ENCODE measurements at places on chromosomes 5 and 9. TPM values are rescaled to one million over a fixed set of nuclear protein-coding genes. Genes with fewer than 3 reads are reported as not detected.

DNA sequence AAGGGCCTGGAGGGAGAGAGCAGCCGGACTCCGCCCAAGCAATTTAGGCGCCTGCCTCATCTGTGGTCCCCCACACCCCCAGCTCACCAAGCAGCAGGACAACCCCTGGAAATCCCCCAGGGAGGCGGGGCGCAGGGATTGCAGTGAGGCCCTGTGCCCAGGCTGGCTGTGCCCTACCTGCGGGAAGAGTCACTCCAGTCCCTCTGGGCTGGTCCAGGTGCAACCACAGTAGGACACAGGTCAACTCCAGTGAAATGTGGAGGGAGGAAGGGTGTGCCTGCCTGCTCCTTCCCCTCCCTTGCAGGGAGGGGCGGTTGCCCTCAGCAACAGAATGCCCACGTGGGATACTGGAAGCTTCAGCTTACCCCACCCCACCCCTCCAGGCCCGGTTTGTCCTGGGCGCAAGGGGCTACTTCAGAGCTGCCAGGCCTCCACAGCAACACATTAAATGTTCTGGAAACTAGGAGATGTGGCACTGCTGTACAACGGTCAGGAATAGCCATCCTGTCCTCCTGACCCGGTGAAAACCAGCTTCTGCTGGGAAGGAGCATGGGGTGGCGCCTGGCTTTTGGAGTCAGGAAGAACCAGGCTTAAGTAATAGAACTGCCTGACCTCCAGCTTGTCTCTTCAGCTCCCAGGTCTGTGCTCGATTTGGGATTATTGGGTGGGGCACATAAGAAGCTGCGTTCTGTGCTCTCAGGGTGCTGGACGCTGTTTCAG, 22.5 kb downstream of the ABO start:
- DNase-seq, result peak; percentile 96
- no peak overlapping the region for H3K4me3 ChIP-seq
- H3K27ac ChIP-seq, result peak overlapping the region; percentile 76
- peaks cover 19% of the 10 kb centered on the region for H3K36me3 ChIP-seq
- peaks cover 4% of the 10 kb centered on the region for H3K4me1 ChIP-seq

- no peak overlapping the region for H3K4me3 ChIP-seq
- H3K27me3 ChIP-seq, result no peaks in the 10 kb centered on the region
- no peak overlapping the region for H3K27ac ChIP-seq
- no peaks in the 10 kb centered on the region for H3K36me3 ChIP-seq
Measured at GRCh38 chr9:15081021-15081753, 171.0 kb upstream of the FREM1 start.

Gene RFX3
- polyA plus RNA-seq, result 1.9 TPM

DNA sequence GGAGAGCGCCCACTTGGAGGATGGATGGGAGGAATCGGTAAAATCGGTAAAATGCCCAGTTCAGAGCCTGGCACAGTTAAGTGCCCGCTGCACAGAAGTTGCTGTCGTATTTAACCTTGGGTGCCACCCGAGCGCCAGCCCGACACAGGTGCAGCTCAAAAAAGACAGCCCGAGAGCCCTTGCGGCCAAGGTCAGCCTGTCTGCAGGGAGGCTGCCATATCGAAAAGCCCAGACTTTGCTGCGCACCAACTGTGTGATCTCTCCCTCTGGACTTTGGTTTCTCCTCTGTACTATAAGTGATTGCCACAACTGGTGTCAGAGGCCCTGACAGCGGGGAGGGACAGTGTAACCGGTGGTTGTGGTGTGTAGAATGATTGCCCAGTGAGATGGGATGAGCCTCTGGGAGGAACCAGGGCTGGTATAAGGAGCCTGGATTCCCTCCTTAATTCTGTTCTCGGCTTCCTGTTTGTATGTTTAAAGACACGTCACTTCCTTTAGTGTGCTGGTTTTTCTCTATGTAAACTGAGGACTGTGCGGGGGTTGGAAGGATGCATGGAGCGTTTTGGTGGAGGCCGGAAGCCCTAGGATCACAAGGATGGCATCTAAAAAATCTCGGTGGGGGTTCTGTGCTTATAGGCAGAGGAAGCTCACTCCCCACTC, 792 bp downstream of the NTMT1 start:
- H3K36me3 ChIP-seq, result no peaks in the 10 kb centered on the region
- DNase-seq, result peak; percentile 83
- peak overlapping the region; percentile 57 for H3K4me3 ChIP-seq
- peak overlapping the region; percentile 98 for H3K27ac ChIP-seq
- peaks cover 5% of the 10 kb centered on the region for H3K4me1 ChIP-seq
- no peaks in the 10 kb centered on the region for H3K27me3 ChIP-seq

DNA sequence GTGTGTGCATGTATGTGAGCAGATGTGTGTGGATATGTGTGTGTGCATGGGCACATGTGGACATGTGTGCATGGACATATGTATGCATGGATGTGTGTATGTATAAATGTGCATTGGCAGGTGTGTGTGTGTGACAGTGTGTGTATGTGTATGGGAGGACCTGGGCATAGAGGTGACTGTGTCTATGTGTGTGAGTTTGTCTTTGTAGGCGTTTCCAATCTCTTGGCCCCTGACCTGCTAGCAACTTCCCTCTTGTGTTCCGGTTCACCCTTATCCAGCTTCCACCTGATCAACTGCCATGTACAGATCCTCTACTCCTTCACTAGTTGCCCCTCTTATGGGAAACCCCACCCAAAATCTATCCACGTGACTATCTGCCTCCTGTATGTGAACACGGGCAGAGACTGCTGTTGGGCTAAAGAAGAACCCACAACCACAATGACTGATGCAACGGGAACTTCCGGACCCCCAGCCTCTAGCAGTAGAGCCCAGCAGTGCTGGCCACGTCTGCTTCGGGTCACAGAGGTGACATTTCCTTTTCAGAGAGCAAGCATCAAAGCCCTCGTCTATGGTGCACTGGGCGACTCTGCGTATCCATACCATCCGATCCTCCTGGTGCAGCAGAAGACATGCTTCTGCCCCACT, 24.9 kb upstream of the GADD45G start:
- H3K4me1 ChIP-seq, result no peaks in the 10 kb centered on the region
- H3K4me3 ChIP-seq, result no peak overlapping the region
- DNase-seq, result peak; percentile 27
- no peak overlapping the region for H3K27ac ChIP-seq

Gene SPATA31D4
- polyA plus RNA-seq, result 0.01 TPM

- no peak overlapping the region for H3K4me3 ChIP-seq
- no peak overlapping the region for H3K27ac ChIP-seq
- no peaks in the 10 kb centered on the region for H3K27me3 ChIP-seq
- no peak for DNase-seq
Measured at GRCh38 chr5:170785416-170785815, 1.9 kb downstream of the GABRP start.

Gene CRAT
- 55.0 TPM for polyA plus RNA-seq

Gene OR1Q1
- not detected for polyA plus RNA-seq

Gene FCN2
- polyA plus RNA-seq, result not detected

Gene SH3PXD2B
- 11.0 TPM for polyA plus RNA-seq

Gene NR6A1
- 3.0 TPM for polyA plus RNA-seq

DNA sequence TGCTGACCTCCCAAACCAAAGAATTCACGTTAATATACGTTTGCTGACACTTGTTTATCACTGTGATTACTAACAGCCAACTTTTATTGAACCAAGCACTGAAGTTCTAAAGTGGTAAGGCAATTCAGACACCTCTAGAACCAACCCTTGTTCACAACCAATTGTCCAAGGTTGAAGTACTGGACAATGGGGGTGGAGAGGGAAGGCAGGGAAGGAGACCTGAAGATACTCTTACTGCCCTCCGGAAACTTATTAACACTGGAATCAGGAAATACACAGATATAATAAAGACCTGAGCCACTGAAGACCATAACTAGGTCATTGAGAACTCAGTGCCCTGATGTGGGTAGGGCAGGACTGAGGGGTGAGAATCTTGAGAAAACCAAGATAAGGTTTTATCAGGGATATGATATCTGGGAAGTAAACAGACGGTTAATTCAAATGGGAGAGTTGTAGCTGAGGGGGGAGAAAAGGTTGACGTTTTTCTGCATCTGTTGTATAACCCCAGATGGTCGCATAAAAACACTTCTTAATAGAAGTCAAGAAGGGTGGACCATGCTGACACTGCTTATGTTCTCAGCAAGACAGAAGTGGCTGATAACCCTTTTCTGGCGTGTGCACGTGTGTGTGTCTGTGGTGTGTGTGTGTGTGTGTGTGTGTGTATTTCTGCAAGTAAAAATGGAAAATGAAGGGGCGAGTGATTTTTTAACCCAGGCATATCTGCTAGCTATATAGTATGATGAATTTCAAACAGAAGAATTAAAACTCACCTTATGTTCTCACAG, 125.9 kb downstream of the LHFPL2 start:
- H3K4me3 ChIP-seq, result no peak overlapping the region
- peaks cover 2% of the 10 kb centered on the region for H3K36me3 ChIP-seq
- H3K27me3 ChIP-seq, result no peaks in the 10 kb centered on the region
- H3K4me1 ChIP-seq, result peaks cover 19% of the 10 kb centered on the region
- H3K27ac ChIP-seq, result no peak overlapping the region

- H3K4me1 ChIP-seq, result no peaks in the 10 kb centered on the region
- no peak overlapping the region for H3K27ac ChIP-seq
- H3K4me3 ChIP-seq, result no peak overlapping the region
- H3K36me3 ChIP-seq, result no peaks in the 10 kb centered on the region
- DNase-seq, result no peak
Measured at GRCh38 chr9:11192993-11193392, 580.2 kb upstream of the PTPRD start.

DNA sequence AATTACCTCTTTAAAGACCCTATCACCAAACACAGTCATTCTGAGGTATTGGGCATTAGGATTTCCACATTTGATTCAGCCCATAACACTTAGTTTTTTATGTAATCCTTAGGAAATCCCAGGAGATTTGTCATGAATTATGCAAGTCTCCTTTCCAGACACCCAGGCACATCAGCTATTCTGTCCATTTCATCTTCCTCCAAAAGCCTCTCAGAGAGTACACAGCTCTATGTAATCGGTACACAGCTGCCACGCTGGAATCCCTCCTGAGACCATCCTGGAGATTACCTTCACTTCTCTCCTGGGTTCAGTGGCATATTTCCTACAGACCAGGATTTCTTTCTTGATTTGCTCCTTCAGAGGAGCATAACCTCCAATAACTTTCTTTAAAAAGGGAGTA, 2309.8 kb upstream of the WWC1 start:
- DNase-seq, result no peak
- H3K27me3 ChIP-seq, result no peaks in the 10 kb centered on the region
- H3K4me3 ChIP-seq, result no peak overlapping the region

Gene SLC12A7
- polyA plus RNA-seq, result 49.2 TPM

GRCh38 chr5:71695071-71695470, 24.0 kb upstream of the CARTPT start:
- H3K27ac ChIP-seq, result no peak overlapping the region
- no peaks in the 10 kb centered on the region for H3K27me3 ChIP-seq
- DNase-seq, result peak; percentile 76
- no peaks in the 10 kb centered on the region for H3K36me3 ChIP-seq
- no peaks in the 10 kb centered on the region for H3K4me1 ChIP-seq
- no peak overlapping the region for H3K4me3 ChIP-seq

DNA sequence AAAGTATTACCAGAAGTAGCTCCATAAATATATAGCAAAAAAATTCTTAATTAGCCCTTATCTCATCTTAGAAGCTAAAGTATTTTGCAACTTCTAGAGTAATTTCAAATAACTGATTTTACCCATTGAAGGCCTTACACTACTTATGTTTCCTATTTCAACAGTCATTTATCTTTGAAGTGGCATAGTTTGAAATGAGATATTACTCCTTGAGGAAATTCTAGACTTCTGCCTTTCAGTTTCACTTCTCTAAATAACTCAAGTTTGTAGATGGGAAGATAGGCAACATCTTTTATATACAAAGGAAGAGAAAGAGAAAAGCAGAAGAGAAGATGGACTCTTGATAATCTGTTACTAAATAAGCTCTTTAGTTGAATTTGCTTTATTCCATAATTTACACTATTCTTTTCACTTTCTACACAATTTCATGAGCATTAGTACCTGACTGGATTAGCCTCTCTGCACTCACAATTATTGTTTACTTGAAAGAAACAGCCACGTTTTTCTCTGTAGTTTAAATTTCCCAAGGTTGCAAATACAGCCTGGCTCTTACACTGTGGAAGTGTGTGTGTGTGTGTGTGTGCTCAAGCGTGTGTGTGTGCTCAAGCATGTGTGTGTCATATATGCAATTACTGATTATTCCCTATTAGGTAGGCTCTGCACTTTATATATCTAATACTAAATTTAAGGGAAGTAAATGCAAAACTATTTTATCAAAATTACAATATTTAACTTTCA, 60.6 kb upstream of the EMB start:
- H3K4me1 ChIP-seq, result no peaks in the 10 kb centered on the region
- no peaks in the 10 kb centered on the region for H3K36me3 ChIP-seq
- no peaks in the 10 kb centered on the region for H3K27me3 ChIP-seq
- peak; percentile 17 for DNase-seq
- H3K27ac ChIP-seq, result no peak overlapping the region

- no peaks in the 10 kb centered on the region for H3K36me3 ChIP-seq
- no peak overlapping the region for H3K27ac ChIP-seq
- H3K4me3 ChIP-seq, result no peak overlapping the region
- H3K4me1 ChIP-seq, result no peaks in the 10 kb centered on the region
- peaks cover 2% of the 10 kb centered on the region for H3K27me3 ChIP-seq
Measured at GRCh38 chr9:81396528-81396927, 292.8 kb downstream of the TLE1 start.

Gene PCA3
- 0.86 TPM for polyA plus RNA-seq

DNA sequence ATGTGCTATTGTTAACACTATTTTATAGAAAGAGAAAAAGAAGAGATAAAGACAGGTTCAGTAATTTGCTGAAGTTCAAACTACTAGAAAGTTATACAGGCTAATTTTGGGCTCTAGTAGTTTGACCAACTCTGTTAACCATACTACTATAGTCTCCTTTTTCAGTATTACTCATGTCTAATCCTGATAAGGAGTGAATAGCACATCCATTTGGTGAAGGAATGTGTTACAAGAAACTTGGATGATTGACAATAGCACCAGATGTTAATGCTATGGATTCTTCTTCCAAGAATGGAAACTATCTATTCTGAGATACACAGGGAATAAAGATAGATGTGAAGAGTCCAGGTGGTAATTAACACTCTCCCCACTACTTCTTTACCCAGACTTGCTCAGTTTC, 677.3 kb downstream of the PRELID2 start:
- H3K36me3 ChIP-seq, result no peaks in the 10 kb centered on the region
- no peak overlapping the region for H3K4me3 ChIP-seq
- no peak for DNase-seq
- no peak overlapping the region for H3K27ac ChIP-seq
- H3K27me3 ChIP-seq, result no peaks in the 10 kb centered on the region

DNA sequence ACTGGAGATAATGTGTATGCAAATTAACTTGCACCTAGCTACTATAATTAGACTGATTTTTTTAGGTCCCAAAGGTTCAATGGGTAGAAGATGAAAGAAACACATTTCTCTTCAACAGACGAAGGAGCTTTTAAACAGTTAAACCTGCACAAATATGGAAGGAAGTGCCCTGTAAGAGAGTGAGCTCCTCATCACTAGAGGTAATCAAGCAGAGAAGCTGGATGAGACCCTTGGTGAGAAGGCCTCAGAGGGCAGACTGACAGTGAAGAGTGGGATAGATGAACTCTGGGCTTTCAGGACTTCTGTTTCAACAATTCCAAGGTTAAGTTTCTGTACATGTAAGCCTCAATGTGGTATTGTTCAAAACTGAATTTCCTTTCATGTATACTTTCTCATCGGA, 23.2 kb downstream of the PTPN3 start:
- no peak overlapping the region for H3K27ac ChIP-seq
- H3K4me1 ChIP-seq, result peaks cover 3% of the 10 kb centered on the region
- no peak overlapping the region for H3K4me3 ChIP-seq

Gene AKNA
- polyA plus RNA-seq, result 16.8 TPM

GRCh38 chr9:98329904-98330303, 74.5 kb upstream of the TBC1D2 start:
- H3K27ac ChIP-seq, result no peak overlapping the region
- peaks cover 3% of the 10 kb centered on the region for H3K4me1 ChIP-seq
- no peaks in the 10 kb centered on the region for H3K36me3 ChIP-seq
- H3K27me3 ChIP-seq, result no peaks in the 10 kb centered on the region

Measured in small intestine (tissue), 16 donors.